ENCODE measurements at places on chromosomes 1 and 21.

GRCh38 chr1:20194757-20195461 lies 8.6 kb upstream of the PLA2G2C start:
- DNase-seq: peak; percentile 11

- no peak for DNase-seq
These were observed 15.7 kb upstream of the UMODL1 start for GRCh38 chr21:42055425-42055824.

GRCh38 chr1:63797056-63797726 lies 23.4 kb downstream of the ROR1 start:
- no peak for DNase-seq

- DNase-seq: peak; percentile 1
These were observed 758 bp downstream of the DEPDC1 start for GRCh38 chr1:68495968-68496679.

DNA sequence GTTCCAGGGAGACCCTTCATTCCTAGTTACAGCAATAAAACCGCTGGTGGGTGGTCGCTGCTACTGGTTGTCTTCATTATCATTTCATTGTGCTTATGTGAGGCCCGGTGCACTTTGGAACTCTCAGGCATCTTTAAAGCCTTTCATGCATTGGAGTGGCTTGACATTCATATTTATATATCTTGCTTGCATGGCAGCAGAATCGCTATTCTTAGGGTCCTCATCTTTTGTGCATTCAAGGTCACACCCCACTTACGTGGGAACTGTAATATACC lies 110.1 kb downstream of the ZBTB18 start:
- DNase-seq: no peak

DNA sequence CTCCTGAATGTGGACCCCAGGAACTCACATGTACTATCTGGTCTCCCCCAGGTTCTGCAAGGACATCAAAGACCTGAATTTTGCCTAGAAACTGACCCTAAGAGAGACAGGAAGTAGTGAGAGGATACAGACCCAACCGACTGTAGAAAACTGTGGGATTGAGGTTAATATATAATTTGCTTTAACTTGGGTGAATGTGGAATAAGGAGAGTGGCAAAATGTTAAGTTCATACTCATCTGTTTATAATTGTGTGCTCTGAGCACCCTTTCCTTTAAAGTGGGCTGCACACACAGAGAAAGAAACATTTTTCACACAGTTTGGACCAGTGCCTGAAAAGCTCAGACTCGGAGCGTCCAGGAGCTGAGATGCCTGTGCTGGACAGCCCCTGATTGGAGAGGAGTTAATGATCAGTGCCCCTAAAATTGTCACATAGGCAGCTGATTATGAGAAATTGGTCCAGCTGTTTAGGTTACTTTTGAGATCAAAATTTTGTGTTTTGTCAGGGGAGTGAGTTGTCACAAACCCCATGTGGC lies 37.2 kb downstream of the ROR1 start:
- DNase-seq: no peak

DNA sequence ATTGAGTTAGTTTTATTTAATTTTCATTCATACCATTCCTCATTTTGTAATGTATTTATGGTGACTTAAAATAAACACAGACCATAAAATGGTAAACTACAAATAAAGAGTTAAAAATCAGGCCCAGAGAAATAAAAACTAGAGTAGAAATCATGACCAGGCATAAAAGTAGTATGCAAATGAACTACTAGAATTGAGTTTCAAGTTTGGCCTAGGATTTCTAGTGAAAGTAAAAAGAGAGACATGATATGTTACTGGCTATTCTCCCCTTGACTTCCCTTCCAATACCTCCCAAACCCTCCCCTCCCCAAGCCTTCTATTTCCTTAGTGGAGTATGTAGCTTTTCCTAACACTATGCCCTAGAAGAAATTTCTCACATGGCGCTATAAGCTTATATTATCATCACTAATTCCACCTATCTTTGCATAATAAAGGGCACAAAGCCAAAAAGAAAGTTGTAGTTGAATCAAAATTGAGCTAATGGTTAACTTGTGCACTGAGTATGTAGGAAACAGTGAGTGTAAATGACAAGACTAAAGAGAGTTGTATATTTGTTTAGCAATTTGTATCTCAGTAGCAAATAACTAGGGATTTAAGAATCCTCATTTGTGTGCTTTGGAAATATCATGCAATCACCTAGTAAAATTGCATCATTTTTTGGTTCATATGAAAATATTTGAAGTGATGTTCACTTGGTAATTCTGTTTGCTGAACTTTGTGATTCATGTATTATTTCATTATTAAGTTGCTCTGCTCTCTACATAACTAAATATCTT lies 29.7 kb upstream of the CDC14A start:
- no peak for DNase-seq

DNA sequence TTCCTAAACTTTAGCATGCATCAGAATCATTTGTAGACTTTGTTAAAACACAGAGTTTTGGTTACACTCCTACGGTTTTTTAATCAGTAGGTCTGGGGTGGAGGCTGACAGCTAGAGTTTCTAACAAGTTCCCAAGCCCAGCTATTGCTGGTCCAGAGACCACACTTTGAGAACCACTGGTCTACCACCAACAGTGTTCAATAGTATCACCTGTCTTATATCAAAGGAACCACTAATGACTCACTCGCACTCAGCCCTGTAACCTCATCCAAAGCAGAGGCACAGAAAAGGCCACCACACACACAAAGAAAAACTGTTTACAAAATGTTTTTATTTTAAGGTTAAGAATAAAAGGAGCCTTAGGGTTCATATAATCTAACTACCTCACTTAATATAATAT lies 68.7 kb downstream of the HIVEP3 start:
- DNase-seq: no peak

- DNase-seq: no peak
These were observed at the start of gene TMOD4 for GRCh38 chr1:151175863-151176262. TSS of gene TMOD4 (minus strand) at chr1:151175981. CDS start at chr1:151174875, 1,106 bp downstream.

DNA sequence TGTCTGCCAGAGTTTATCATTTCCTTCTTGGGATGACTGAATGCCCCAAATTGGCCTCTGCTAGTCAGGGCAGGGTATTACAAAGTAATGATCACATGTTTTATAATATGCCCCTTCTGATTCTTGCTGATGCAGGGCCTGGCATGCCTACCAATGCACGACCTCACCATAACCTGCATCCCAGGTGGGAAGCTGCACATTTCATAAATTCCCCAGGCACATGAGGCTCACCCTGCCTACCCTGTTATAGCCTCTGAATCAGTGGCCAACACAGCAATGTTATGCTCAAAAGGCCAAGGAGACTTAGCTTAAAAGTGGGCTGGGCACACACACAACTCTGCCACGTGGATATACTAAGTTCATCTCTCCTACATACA lies 28.0 kb upstream of the XPR1 start:
- DNase-seq: no peak

DNA sequence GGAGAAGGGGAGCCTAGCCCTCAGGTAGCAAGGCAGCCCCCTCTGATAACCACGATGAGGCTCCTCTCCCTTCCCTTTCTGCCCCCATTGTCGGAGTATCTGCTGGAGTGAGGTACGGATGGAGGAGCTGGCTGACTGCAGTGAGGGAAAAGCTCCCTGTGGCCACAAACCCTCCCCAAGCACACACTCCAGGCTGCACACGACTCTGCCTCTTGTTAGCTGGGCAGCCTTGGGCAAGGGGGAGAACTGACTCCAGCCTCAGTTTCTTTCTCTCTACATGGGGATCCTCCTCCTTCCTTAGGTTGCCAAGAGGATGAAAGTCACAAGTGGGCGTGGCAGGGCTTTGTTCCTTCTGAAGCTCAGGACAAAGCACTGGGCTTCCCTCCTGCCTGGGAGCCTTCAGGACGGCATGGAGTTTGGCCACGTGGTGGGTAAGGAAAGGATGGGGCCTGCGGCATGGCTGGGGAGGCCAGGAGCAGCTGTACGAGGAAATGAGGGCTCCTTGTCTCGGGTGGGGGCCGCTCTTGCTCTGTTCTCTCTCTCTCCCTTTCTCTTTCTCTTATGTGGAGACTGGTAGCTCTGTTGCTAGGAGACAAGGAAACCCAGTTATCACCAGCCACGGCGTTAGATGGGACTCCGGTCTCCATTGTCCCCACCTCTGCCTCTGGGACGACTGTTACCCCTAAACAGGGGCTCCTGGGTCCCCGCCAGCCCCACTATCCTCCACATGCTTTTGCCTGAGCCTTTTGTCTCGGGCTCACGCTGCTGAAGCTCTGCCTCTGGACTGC lies 39.7 kb downstream of the LRP8 start:
- no peak for DNase-seq

DNA sequence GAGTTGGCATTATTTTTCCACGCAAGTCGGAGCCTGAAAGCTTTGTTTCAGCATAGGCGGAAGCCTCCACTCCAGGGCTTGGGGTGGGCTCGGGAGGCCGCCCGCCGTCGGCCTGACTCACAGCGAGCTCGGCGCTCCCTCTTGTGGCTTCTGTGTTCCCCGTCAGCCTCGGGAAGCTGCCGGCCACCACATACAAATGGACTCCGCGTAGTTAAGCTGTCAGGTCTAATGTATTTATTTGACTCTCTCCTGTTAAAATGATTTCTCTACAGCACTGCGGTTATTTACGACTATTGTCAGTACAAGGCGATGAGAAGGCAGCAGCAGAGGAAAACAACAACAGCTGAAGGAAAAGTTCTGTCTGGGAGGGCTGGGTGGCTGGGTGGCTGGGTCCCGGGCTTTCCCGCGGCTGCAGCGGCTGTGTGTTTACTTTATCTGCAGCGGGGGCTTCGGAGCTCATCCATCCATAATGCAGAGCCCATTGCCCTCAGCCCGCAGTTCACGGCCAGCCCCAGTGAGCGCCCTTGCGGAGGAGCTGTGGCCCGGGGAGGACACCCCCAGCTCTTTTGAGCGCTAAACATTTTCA lies 375.7 kb upstream of the CAMK1G start:
- DNase-seq: peak; percentile 86

DNA sequence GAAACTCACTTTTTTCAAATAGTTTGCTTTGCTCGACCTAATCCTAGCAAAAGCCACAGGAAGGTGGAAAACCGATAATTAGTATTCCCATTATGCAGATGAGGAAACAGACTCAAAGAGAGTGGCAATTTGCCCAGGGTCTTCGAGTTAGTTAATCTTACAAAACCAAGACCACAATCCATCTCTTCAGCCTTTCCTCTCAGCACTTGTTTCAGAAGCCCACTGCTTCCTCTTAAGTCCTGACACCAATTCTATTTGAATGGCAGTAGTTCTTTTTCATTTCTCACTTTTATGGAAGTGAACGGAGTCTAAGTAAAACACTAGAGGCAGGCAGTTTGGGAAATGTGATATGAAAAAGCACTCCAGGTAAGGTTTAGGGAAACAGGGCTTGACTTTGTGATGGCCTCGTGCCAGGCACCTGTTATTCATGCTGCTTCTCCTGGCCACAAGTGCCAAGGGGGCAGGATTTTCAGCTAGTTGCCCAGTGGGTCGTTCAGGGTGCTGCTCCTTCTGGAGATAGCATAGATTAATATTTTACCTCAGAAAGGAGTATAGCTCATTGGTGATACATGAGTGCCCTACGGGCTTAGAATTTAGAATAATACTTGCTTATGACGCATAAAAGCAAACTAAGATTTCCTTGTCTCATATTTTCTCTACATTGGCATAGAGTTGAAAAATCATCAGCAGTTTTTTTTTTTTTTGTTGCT lies 76.6 kb upstream of the NRIP1 start:
- DNase-seq: peak; percentile 7

- no peak for DNase-seq
These were observed 5.7 kb upstream of the ABCG1 start for GRCh38 chr21:42213082-42213774.

DNA sequence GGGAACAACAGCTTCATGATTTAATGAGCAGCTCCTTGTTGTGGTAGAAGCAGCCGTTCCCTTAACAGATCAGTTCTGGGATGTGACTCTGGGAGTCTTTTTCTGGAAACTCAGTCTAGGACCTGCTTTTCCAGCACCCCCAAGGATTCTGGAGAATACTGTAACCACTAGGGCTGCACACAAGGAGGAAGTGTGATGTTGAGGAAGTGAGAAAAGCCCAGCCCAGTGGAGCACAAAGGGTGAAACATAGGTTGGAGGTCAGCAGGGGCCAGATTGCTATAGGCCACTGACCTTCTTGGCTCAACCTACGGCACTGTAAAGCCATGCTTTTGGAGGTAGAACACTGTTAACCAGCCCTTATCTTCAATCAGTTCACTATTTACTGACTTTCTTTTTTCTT lies 10.1 kb upstream of the PLA2G5 start:
- DNase-seq: no peak

DNA sequence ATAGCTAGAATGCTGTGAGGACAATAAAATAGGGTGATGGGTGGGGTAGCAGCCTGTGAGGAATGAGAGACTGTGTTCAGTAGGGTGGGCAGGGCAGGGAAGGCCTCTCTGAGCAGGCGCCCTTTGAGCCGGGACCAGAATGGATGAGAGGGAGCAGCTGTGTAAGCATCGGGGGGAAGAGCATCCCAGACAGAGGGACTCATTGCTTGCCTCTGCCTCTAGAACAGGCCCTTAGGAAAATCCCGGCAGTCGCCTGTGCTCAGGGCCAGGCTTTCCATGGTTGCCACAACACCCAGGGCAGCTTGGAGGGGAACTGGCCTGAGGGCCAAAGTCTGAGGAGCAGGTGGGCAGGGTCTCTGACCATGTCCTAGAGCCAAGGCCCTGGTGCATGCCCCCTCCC lies 774 bp downstream of the SLC2A7 start:
- DNase-seq: no peak

DNA sequence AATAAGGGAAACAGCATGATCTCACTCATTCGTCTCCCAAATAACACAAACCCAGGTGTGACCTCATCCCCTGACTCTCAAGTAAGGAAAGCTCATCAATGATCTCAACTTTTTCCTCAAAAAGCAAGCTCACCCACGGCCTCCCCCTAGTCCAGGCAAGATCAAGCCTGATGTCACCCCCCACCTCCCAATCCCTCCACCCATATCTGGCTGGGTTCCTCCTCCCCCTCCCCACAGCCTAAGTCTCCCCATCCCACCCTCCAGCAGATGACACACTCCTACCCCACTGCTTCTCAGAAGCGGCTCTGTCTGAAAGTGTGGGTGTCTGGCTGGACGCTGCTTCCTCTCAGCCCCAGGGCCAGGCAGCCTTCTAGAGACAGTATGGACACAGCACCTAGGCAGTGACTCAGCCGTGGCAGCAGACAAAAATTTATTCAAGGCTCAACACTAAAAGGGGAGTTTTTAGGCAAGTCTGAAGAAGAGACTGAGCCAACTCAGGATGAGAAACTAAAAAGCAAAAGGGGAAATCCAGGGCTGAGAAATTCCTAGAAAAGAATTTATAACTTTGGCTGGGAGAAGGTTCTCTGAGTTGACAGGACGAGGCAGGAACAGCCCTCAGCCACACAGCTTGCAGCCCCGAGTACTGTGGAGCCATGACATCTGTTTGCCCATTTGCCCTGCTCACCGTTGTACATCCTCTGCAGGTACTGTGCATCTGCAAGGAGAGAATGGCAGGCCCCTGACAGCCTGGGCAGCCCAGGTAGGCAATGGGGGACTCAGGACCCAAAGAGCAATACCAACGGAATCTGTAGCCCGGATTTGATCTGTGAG lies 81.6 kb upstream of the LRRC8D start:
- no peak for DNase-seq

- no peak for DNase-seq
These were observed 9.4 kb downstream of the CFHR4 start for GRCh38 chr1:196897158-196897828.

- no peak for DNase-seq
These were observed 9.0 kb downstream of the NPR1 start for GRCh38 chr1:153687346-153688125.

Data from NCI-H2081 (cell line).